NCI-H1048 (cell line): ENCODE measurements at places on chromosomes 11 and 22.

GRCh38 chr11:113470233-113470632, 5.0 kb downstream of the DRD2 start:
- DNase-seq, result no peak

GRCh38 chr11:64341429-64341828, 1.4 kb downstream of the CCDC88B start:
- DNase-seq, result no peak

- DNase-seq, result no peak
Measured at GRCh38 chr11:68661697-68662603, 22.4 kb upstream of the GAL start.

GRCh38 chr11:97445561-97445960, 1055.7 kb downstream of the JRKL start:
- DNase-seq, result no peak

DNA sequence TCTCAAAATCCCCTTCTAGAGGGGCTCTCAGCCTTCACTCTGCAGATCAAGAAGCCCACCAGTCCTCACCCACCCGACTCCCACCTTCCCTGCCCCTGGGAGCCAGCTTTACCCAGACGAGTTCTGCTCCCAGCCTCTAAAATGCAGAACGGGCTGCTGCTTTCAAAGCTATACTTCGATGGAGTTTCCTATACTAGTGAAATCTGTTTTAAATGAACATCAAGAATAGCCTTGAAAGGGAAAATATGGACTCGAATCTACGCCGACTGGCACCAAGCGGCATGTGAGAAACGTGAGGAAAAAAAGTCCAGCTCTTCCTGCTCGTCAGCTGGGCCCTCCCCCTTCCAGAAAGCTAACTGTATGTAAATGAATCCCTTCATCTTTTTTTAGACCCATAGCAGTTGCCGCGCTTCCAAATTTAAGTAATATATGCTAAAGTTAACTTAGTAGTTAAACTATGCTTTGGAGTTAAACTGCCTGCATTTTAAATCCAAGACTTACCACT, 211.7 kb downstream of the NTM start:
- DNase-seq, result no peak

GRCh38 chr11:35564245-35564595, 38.8 kb upstream of the PAMR1 start:
- DNase-seq, result no peak

- no peak for DNase-seq
Measured at GRCh38 chr11:35163702-35164496, 24.9 kb downstream of the CD44 start.

DNA sequence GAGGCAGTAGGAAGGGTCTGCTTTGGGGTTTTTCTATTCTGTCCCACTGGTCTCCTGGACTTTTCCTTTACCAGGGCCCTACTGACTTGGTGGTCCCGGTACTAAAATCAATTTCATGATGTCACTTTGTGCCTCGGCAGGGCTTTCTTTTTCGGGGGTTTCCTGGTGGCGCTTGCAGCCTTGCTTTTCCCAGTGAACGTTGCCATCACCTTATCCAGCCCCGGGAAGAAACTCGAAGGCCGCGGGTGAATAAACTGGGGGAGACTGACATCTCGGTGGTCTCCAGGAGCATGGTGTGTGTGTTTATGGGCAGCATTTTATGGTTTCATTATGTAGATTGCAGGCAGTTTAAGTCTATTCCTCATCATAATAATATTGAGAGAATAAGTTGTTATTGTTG, 84.4 kb downstream of the KCNQ1 start:
- DNase-seq, result no peak

DNA sequence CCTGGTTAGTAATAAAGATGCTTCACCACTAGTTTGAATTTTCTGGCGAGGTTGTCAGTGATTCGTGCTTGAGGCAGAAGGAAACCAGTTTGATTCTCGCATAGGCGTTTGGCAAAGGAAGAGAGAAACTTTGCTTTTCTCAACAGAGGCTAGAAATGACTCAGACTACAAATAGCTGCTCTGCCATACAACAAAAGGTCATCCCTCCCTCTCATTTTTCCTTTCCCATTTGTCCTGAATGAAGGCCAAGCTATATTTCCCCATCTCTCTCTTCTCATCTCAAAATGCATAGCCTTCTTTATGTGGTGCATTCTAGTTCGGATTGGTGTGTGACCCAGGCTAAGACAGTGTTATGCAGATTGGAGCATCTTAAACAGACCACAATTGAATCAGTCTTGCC, 741.4 kb downstream of the NTM start:
- no peak for DNase-seq

GRCh38 chr11:75303544-75304224, 47.8 kb downstream of the ARRB1 start:
- no peak for DNase-seq

GRCh38 chr11:92393218-92393617, 168.6 kb downstream of the FAT3 start:
- no peak for DNase-seq

GRCh38 chr11:1932681-1933080, 13.2 kb downstream of the TNNT3 start:
- DNase-seq, result no peak

- DNase-seq, result no peak
Measured at GRCh38 chr22:45263463-45264269, 21.1 kb upstream of the UPK3A start.

GRCh38 chr22:42945736-42946135, 69.2 kb downstream of the PACSIN2 start:
- no peak for DNase-seq

- DNase-seq, result no peak
Measured at GRCh38 chr11:84886344-84886743, 740.8 kb downstream of the DLG2 start.

DNA sequence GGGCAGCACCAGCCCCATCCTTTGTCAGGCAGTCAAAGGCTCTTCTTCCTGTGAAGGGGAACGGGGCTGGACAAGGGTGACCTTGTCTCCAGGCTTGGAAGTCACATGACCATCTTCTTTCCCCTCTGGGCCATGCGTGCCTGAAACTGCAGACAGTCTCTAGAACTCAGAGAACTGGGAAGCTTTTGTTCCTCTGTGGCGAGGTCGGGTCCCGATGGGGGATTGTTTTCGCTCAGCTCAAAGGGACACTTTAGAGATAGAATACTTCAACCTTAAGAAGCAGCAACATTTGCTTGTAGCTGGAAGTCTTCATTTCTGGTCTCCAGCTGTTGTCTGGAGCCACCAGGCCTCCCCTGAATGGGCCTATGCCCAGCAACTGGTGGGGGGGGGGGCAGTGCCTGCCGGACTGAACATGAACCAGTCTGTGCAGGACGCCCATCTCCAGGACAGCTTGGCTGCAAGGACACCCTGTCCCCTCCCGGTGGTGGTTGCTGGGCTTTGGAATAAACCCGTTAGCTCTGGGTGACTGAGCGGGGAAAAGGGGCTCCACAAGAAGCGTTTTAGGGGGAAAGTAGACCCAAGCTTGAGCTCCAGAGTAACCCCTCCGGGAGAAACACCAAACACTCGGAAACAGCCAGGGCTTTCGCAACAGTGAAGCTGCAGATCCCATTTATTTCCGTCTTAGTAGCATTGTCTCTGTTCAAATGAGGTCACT, 55.7 kb upstream of the EMID1 start:
- no peak for DNase-seq

- peak; percentile 45 for DNase-seq
Measured at GRCh38 chr22:38114484-38115398, 4.3 kb upstream of the BAIAP2L2 start.

DNA sequence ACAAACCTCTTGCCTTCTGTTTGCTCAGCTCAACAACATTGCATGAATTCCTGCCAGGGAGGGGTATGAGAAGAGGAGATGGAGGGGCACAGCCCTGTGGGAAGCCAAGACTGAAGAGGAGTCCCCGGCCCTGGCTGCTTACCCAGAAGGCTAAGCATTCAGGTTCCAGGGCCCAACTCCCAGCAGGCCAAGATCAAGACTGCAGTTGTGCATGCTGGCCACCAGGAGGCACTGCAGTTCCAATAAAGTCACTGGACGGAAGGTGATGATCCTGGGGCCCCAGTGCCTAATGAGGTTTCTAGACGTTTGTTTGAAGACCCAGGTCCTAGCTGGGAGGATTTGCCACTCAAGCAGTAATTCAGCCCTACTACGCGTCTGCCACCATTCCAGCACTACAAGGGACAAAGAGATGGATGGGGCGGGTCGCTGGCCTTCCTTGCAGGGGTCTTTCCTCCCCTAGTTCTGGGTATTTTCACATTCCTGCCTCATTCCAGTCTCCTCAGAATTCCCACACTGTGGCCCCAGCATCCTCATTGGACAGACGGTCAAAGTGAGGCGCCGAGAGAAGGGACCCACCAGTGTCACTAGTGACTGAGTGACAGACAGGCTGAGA, 23.6 kb downstream of the ALX4 start:
- DNase-seq, result peak; percentile 27

GRCh38 chr22:35390933-35391332, 9.0 kb upstream of the MCM5 start:
- no peak for DNase-seq

DNA sequence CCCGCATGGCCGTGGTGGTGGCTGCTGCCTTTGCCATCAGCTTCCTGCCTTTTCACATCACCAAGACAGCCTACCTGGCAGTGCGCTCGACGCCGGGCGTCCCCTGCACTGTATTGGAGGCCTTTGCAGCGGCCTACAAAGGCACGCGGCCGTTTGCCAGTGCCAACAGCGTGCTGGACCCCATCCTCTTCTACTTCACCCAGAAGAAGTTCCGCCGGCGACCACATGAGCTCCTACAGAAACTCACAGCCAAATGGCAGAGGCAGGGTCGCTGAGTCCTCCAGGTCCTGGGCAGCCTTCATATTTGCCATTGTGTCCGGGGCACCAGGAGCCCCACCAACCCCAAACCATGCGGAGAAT, 10.9 kb upstream of the ARHGEF17 start:
- no peak for DNase-seq

DNA sequence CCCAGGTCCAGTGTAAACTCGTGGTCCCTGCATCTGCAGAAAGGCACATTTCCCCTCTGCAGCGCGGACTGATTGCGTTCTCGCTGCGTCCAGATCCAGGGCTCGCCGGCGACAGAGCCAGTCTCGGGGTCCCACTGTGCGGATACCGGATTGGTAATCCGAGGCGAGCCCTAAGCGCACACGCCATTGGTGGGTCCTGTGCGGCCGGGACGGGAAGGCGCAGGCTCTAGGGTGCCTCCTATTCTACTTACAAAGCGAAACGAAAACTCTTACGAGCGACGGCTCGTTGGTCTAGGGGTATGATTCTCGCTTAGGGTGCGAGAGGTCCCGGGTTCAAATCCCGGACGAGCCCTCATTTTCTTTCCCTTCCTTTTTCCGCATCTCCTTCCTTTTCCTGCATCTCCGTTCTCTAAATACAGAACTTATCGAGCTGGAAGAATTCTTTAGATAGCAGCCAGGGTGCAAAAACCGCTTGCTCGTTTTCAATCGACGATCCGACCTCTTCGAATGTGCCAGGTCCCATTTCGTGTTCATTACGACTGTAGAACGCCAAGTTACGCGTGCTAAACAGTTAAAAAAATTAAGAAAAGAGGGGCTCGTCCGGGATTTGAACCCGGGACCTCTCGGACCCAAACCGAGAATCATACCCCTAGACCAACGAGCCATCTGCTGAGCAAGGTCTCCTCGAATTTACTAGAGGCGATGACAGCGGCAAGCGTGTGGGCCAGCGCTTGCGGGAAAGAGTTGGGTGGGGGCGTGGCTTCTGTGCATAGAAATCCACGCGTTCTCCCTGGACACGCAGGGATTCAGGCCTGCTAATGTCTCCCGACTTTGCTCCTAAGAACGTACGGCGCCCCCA, 29.2 kb upstream of the WNT11 start:
- peak; percentile 77 for DNase-seq

- DNase-seq, result no peak
Measured at GRCh38 chr22:35541254-35541748, 670 bp downstream of the RASD2 start.

DNA sequence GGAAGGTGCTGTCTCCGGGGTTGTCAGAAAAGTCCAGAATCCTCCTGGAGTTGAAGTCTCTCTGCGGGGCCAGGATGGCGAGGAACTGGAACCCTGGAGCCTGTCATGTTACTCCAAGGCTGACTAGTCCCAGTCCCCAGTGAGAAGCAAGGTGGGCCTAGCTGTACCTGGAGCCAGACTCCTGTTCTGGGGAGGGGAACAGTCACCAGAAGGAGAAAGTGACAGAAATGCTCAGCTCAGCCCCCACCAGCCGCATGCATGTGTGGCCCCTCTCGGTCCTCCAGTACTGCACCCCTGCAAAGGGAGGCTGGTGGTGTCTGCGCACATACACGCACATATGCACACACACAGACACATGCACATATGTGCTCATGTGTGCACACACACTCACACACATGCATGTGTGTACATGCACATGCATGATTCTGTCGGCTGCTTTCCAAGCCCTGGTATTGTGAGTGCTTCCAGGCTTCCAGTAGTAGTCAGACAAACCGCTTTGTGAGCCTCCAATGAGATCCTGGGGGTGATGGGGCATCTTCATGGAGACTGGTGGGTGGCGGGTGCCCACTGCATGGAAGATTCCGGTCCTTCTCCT, 54.3 kb downstream of the RTL6 start:
- DNase-seq, result no peak

DNA sequence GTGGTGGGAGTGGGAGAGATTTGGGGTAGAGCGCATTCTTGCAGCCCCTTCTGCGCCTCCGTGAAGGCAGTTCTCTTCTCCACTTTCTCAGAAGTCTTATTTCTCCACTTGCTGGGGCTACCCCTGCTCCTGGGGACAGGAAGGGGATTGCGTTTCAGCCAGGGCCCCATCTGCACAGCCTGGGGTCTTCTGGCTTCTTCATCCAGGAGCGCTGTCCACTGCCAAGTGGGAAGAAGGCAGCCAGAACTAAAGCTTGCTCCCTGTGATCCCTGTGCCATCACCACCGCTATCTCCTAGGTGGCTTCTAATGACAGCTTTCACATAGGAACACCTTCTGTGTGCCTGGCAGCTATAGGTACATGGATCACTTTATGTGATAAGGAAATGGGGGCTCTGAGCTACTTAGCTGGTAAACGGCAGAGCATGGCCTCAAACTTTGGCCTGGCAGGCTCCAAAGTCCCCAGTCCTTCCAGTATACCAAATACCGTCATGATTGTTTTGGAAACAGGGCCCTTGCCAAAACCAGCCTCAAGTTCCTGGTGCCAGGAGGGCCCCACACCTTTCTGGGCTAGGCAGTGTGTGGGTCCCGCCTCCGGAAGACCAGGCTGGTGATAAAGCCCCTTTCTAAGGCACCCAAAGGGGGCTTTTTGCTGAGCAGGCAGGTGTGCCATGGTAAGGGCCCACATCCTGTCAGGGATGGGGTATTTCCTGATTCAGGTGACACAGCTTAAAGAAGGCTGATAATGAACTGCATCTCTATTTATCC, 60.4 kb upstream of the PAX6 start:
- DNase-seq, result no peak
